ENCODE measurements at places on chromosomes 2 and 18.

- DNase-seq = no peak
These were observed 122.2 kb upstream of the NXPH2 start for GRCh38 chr2:138902239-138902871.

GRCh38 chr2:170493426-170494097 is 221.6 kb upstream of the SP5 start:
- DNase-seq = no peak

DNA sequence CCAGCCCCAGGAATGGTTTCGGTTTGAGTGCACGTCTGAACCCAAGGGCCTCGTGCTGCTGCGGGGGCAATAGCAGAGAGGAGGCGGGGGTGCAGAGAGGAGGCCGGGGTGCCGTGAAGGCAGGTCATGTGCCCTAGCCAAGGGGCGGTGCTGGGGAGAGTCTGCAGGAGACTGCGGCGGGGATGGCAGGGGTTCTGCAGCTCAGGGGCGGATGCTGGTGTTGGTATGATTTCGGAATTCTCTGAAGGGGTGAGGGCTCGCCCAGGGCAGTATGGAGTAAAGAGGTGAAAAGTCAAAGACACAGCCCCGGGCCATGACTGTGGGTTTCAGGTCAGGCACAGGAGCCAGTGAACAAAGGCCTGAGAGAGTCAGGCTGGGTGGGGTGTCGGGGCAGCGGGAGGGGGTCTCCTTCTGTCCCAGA is 186.5 kb upstream of the HDAC4 start:
- DNase-seq = no peak

GRCh38 chr18:21735452-21736015 is 5.1 kb upstream of the MIB1 start:
- DNase-seq = no peak

GRCh38 chr2:146867477-146867986 is 977.3 kb upstream of the ACVR2A start:
- no peak for DNase-seq

GRCh38 chr2:72887032-72887739 is at the start of gene SPR:
Gene SPR (plus strand): TSS chr2:72887408. CDS start chr2:72887433, 25 bp downstream.
- DNase-seq = peak; percentile 28

DNA sequence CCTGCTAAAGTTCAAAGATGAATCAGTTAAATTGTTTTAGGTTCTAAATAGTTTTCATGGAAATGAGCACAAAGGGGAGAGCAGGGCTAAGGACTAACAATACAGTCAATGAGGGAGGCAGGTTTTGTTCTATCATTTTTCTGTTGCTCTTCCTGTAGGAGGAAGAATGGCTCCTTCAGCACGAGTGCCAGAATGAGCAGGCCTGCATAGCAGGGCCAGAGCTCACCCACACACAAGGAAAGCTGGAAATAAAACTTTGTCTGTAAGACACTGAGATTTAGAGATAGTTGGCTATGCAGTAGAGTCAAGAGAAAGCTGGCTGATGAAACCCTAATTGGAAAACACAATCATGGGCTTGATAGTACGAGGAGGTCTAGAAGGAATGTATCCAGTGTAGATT is 313.3 kb downstream of the MBD2 start:
- no peak for DNase-seq

DNA sequence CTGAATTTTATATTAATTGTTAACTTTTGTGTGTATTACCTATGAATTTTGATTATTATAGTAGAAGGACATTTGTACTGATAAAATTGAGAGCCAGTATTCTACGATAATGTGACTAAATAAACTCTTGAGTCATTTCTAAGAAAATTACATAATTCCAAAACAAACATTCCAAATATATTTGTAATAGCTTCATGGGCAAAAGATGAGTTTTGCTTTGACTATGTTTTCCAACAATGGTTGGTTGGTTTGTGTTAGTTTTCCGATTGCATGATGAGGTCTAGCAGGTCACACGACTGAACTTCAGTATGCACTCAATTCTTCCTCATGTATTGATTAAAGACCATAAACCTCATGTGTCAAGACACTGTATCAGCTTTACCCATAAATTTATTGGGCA is 71.7 kb upstream of the WDR75 start:
- no peak for DNase-seq

DNA sequence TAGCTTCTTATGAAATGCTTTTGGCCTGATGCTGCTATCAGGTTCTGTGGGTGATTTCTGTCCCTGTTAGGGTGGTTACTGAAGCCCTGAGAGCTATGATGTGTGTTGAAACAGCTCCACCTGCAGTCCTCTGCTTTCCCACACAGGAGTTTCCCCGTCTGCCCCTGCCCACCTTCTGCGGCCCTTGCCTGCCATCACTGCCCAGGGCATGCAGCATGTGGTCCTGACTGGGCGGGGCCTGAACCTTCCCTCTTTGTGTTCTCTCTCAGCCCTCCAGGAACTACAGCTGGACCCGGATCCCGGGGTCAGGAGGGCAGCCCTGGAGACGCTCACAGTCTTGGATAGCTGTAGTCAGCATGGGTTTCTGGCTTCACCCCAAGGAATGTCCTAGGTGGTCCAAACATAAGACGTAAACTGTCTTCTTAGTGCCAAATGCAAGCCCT is 21.4 kb downstream of the HJURP start:
- no peak for DNase-seq

GRCh38 chr2:228768818-228769217 is 502.3 kb downstream of the PID1 start:
- DNase-seq = no peak

- DNase-seq = no peak
These were observed 301.4 kb upstream of the TNP1 start for GRCh38 chr2:217160978-217161973.

- DNase-seq = no peak
These were observed 4.7 kb downstream of the CDK5R2 start for GRCh38 chr2:218964041-218964771.

DNA sequence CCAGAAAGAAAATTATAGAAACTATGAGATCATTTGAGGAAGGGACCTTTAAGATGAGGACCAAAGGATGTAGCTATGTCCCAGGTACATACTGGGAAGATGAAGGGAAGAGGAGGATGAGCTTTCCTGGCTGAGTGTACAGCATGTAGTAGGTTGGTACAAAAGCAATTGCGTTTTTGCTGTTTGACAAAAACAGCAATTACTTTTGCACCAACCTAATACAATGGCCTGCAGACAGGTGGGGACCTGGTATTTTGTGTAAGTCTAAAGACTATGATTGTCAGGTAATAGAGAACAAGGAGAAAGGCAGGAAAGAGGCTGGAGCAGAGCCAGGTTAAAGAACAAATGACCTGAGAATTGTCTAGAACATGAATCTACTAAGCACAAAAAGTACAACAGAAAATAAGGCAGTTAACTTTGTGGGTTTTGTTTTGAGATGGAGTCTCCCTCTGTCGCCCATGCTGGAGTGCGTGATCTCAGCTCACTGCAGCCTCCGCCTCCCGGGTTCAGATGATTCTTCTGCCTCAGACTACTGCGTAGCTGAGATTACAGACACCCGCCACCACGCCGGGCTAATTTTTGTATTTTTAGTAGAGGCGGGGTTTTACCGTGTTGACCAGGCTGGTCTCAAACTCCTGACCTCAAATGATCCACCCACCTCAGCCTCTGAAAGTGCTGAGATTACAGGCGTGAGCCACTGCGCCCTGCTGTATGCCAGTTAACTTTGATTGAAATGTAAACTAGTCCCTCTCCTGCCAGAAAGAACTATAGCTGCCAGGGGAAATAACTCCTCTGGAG is 3.2 kb upstream of the TGOLN2 start:
- DNase-seq = no peak

- DNase-seq = no peak
These were observed 32.2 kb upstream of the RBM44 start for GRCh38 chr2:237766340-237766739.

DNA sequence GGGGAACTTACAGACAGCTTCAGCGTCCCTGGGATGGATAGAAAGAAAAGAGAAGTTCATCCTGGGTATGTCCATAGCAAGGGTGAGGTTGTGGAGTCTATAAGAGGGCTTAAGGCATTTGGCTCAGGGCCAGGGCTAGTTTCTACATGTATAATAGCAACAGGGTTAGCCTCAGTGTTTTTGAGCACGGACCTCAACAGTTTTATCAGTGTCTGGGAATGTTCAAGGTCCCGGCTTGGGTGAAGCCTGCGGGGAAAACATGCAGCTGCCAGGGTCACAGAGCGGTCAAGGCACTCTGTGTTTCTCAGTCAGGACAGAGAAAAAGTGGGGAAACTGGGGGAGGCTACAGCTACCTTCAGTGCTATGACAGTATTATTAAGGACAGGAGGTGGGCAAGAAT is 427.7 kb upstream of the HS6ST1 start:
- DNase-seq = no peak

DNA sequence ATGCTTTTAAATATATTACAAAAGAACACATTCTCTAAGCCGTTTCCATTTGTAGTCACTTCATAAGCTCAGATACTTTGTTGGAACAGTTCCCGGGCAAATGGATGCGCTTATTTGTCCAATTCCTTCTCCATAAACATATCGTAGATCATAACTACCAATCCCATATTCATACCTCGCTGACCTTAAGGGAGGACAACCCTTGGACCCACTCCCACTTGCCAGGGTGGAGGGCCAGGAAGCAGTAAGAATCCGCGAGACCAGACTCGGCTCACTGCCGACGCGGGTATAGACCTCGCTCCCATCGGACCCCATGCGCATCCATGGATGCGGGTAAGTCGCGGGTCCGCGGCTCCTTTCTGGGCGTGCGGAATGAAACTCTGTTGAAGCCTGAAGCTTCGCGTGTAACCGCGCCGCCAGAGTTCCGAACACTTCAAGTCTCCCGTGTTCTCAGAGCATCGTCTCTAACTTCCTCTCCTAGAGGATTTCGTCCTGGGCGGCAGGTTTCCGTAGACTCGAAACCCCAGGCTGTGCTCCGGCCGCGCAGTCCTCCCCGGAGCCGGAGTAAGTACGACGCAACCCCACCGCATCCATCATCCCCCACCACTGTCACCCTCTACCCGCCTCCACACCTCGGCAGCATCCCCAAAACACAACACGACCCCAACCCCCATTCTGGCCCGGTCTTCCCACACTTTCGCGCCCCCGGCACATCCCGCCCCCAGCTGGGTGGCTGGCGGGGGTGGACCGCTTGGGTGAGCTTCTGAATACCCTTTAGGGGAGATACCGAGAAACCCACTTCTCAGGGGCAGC is 1.1 kb downstream of the DSC3 start:
- DNase-seq = no peak

GRCh38 chr2:102755284-102755683 is 6.5 kb upstream of the TMEM182 start:
- DNase-seq = no peak

DNA sequence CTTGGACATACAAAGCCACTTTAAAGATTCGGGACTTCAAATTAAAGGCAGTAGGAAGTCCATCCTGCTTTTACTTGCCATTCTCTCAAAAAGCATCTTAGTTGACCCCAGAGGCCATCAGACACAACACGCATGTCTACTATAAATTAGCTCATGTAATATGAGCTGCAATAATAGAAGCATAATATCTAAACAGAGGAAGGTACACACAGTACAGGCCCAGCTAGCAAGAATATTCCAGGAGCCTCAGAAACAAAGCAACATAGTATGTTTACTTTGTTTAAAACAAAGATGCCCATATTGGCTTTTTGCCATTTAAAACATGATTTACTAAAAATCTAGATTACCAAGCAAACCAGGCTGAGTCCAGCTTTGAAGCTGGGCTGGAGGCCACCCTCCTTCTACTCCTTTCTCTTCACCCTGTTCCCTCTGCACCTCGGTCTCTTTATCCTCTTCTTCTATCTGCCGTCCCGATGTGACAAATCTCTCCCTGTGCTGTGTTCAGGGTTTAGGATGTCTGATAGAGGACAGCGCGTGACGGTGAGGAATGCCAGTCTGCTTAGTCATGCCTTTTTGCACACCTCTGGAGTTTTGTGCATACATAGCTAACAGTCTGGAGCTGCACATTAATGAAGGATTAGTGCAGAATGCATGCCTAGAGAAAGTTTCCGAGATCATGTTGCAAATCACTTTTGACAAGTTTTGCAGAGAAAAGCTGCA is 28.2 kb downstream of the DTNA start:
- DNase-seq = peak; percentile 33

DNA sequence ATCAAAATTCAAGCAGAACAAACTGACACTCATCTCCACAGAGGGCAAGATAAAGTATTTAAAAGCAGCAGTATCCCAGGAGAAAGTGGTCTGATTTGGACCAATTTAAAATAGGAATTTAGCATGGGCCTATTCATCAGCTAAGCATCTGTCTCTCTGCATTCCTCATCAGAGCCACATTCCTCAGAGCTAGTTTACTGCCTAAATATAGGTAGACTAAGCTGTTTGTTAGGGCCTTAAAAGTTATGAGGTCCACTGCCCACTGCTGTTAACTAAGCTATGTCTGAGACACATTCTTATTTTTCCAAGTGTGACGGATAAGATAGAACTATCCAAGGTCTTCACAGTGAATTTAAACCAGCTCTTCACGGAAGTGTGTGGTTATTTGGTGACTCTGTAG is 17.6 kb downstream of the NEB start:
- DNase-seq = no peak

GRCh38 chr2:197606180-197606579 is 69.2 kb downstream of the RFTN2 start:
- DNase-seq = no peak

DNA sequence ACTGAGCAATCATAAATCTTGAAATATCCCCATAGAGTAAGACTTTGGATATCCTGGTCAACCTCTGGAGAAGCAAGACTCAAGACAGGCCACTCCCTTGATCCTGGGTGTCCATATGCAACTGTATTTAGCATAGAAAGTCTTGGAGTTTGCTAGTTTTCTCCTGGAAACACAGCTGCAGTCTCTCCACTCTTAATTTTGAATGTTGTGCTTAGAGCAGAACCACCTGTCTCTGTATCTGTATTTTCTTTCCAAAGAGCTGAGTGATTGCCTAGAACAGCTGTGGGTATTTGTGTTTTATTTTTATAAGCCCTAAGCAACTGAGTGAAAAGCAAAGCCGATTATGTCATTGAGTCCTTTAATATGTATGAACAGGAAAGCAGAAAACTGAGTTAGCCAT is 64.1 kb upstream of the ADAM23 start:
- DNase-seq = no peak

DNA sequence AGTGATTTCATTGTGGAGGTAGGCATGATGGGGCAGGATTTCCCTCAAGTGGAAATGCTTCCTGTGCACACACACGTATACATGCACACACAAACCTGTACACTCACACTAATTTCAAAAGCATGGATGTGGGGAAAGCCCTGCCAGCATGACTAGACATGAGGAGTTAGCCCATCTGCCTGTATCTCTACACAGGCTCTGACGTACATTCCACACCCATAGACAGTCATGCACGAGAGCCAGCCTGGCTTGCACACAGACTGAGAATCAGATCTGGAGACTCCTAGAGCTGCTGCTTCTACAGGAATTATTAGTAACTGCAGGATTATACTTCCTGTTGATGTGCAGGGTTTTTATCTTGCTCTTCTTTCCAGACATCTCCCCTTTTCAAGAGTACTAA is 27.3 kb upstream of the NFU1 start:
- no peak for DNase-seq

- DNase-seq = peak; percentile 69
These were observed 354.6 kb upstream of the SETBP1 start for GRCh38 chr18:44325903-44326635.

DNA sequence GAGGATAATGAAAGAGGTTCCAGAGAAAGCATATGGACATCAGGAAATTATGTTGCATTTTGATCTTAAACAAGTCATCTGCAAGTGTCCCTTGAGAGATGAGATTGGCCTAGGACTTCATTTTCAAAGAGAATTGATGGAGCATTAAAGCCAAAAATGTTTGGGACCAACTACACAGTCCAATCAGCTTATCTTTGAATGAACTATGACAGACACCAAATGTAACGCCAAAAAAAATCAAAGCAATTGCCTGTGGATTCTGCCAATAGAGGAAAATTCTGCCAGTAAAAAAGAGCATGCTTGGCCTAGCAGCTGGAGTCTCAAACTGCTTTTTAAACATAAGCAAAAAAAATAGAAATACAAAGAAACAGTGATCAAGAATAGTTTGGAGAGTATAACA is 594.5 kb upstream of the CHAC2 start:
- DNase-seq = no peak
